ENCODE measurements at places on chromosomes 5 and 9. TPM values are rescaled to one million over a fixed set of nuclear protein-coding genes. Genes with fewer than 3 reads are reported as not detected.

INSL4 gene
- not detected for total RNA-seq

BAAT gene
- total RNA-seq = not detected

DNA sequence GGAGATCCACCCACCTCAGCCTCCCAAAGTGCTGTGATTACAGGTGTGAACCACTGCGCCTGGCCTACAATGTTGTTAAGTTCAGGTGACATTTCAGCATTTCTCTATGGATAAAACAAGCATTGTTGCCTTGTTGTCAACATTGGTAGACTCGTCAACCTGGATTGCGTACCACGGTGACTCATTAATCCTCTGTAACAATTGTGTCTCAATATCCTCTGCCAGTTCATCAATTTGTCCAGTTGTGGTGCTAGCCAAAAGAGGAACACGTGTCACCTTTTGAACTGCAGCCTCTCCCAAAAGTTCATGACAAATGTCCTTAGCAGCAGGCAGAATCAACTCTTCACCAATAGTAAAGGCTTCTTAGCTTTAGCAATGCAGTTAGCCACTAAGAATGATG lies 46.3 kb upstream of the LARP1 start:
- no peak for DNase-seq

GRCh38 chr9:135410831-135411473 lies 68.6 kb upstream of the PPP1R26 start:
- DNase-seq = no peak

- DNase-seq = no peak
Measured at GRCh38 chr5:41851116-41851515, 19.1 kb downstream of the OXCT1 start.

All from dermis blood vessel endothelial cell (primary cell).